ENCODE measurements at places on chromosomes 2 and 18.
A peak's percentile ranks its signal among the peaks of the same experiment; 100 is the strongest.

DNA sequence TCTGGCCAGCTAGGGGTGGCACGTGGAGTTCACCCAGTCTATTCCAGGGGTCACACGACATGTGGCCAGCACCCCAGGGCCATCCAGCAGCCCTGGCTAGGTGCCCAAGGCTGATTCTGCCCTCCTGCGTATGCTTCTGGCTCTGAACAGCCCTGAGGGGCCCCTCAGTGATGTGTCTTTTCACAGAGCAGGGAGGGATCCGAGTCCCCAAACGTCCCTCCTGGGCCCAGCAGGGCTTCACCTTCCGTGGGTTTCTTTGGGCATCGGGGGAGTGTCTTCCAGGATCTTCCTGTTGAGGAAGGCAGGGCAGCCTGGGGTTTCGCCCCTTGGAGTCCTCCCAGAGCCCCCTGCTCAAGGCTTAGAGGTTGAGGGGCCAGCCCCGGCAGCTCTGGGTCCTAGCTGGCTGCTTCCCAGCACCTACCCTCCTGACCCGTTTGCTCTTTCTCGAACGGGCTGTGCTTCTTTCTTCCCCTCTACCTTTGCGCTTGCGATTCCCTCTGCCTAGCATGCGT, 165.9 kb downstream of the DYSF start:
- no peak for DNase-seq

- DNase-seq: peak; percentile 85
These were observed at the start of gene MOB1A for GRCh38 chr2:74178211-74179062. Gene MOB1A (minus strand): TSS chr2:74178879. CDS start chr2:74178674, 205 bp downstream.

DNA sequence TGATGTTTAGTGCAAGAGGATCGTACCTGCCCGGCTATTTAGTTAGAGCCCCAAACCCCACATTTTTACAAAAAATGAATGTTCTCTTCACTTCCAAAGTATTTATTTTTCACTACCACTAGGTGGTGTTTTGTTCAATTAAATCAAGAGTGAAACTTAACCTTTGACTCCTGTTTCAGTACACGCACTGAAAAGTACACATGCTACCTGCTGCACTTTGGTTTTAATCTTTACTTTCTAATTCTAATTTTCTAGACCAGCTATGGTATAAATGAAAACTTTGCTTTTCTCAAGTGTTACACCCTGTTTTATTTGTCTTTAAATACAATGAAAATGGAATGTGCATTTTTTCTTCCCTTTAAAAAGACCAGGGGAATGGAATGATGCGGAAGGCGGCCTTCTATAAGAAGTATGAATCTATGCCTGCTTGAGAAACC, 31.4 kb upstream of the CHN1 start:
- DNase-seq: no peak

GRCh38 chr18:54835944-54836343, 7.7 kb downstream of the RAB27B start:
- DNase-seq: no peak

DNA sequence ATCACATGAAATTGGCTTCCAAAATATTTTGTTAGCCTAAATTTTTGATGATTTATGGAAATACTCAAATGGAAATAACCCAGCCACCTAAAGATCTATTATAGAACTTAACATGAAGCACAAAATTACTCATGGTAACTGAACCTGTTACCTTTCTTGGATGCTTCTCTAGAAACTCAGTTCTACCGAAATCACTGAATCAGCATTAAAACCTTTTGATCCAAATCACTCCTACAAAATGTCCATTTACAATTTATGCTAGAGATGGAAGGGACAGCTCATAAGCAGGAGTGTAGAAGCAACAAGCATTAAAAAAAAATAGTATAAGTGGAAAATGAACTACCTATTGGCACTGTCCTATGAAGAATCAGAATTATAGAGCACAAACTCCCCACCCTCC, 2.1 kb downstream of the PRPF40A start:
- DNase-seq: no peak

DNA sequence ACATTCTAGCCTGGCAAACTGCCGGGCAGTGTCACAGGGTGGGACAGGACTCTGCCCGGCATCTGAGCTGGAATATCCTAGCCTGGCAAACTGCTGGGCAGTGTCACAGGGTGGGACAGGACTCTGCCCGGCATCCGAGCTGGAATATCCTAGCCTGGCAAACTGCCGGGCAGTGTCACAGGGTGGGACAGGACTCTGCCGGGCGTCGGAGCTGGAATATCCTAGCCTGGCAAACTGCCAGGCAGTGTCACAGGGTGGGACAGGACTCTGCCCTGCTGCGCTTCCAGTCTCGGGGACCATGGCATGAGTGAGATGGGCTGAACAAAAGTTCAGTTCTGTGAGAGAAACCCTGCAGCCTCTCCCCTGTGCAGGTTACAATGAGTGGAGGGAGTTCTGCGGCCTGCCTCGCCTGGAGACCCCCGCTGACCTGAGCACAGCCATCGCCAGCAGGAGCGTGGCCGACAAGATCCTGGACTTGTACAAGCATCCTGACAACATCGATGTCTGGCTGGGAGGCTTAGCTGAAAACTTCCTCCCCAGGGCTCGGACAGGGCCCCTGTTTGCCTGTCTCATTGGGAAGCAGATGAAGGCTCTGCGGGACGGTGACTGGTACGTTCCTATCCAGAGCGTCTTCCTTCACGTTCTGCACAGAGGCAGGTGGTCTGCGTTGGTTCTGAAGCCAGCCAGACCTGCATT, 80.3 kb downstream of the TPO start:
- no peak for DNase-seq

GRCh38 chr18:27656167-27656778, 471.2 kb upstream of the CHST9 start:
- DNase-seq: no peak

DNA sequence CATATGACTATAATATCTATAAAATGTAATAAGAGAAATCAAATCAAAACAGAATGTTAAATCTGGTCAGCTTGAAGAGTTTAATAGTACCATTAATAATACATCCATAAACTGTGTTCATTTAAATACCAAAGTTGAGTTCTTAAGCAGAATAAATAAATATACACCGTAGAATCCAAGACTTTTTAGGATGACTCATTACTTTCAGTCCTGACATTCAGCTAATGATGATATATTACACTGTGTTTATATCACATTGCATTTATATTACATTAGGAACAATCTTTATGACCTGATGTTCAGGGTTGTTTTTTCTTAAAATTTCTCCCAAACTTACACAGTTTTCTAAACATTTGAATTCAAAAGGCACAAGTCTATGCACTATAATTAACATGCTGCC, 331.3 kb downstream of the SS18 start:
- no peak for DNase-seq

GRCh38 chr2:171963198-171963597, 36.6 kb upstream of the METAP1D start:
- DNase-seq: no peak

DNA sequence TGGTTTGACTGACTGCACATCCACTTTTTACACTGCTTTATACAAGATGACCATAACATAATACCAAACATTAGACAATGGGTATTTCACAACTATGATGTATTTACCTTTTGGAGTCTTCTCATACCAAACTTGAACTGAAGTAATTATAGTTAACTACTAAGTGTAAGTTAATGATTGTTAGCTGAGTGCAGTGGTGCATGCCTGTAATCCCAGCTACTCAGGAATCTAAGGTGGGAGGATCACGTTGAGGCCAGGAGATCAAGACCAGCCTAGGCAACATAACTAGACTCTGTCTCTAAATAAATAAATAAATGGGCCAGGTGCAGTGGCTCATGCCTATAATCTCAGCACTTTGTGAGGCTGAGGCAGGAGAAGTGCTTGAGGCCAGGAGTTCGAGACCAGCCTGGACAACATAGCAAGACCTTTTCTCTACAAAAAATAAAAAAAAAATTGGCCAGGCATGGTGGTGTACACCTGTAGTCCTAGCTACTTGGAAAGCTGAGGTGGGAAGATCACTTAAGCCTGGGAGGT, 44.9 kb upstream of the ORC2 start:
- DNase-seq: no peak

GRCh38 chr2:127388423-127389164, 819 bp upstream of the MAP3K2 start:
- DNase-seq: no peak

- no peak for DNase-seq
These were observed 60.5 kb downstream of the G6PC2 start for GRCh38 chr2:168961450-168962229.

GRCh38 chr18:10391506-10391905, 62.9 kb upstream of the APCDD1 start:
- DNase-seq: no peak

- no peak for DNase-seq
These were observed 469.0 kb upstream of the POU3F3 start for GRCh38 chr2:104384961-104385360.

GRCh38 chr18:34801774-34802173, 91.7 kb downstream of the DTNA start:
- no peak for DNase-seq

- no peak for DNase-seq
These were observed 101.3 kb downstream of the ANKRD44 start for GRCh38 chr2:197209246-197209645.

GRCh38 chr2:241350530-241350877, 5.6 kb upstream of the FARP2 start:
- DNase-seq: no peak

GRCh38 chr2:101145406-101145805, 5.8 kb downstream of the TBC1D8 start:
- DNase-seq: no peak

DNA sequence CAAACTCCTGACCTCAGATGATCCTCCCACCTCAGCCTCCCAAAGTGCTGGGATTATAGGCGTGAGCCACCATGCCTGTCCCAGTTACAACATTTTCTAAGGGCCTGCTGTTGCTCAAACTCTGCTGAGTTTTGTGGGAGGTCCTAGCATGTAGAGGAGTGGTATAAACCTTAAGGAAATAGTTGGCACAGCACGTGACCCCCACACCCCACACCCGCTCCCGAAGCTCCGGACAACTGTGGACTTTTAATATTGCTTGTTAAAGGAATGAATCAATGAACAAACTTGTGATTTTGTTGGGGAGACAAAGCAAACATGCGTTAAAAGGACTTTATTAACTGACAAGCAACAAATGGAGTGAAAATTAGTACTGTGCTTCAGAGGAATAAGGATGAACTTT, 137.8 kb upstream of the GATA6 start:
- DNase-seq: no peak

DNA sequence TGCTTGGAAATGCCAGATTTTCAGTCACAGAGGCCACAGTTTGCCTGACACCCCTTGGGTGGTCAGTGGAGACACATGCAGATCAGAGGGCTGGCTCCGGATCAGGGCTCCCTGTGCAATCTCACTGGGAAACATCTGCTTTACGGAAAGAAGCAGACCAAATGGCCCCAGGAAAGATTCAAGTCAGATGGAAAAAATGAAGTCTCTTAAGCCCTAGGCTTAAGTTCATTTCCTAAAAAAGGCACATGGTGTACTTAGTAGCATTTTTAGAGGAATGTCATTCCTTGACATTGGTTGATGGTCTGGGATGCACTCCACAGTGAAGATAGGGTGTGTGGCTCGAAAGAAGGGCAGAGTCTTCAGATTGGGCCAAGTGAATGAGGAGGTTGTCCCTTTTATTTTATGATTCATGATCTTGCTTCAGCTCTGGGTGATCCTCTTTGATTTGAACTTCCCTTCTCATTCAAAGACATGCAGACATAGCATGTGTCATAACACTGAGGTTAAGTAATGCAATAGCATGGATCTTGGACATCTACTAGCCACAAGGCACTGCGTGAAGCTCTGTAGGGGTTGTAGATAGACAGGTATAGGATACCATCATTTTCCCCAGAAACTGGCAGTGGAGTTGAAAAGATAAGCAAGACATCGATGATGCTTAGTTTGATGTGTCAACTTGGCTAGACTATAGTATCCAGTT, 56.5 kb downstream of the KCNE4 start:
- no peak for DNase-seq

- no peak for DNase-seq
These were observed 16.6 kb upstream of the HRH4 start for GRCh38 chr18:24443870-24444269.

GRCh38 chr18:54647176-54647575, 56.1 kb downstream of the DYNAP start:
- no peak for DNase-seq

DNA sequence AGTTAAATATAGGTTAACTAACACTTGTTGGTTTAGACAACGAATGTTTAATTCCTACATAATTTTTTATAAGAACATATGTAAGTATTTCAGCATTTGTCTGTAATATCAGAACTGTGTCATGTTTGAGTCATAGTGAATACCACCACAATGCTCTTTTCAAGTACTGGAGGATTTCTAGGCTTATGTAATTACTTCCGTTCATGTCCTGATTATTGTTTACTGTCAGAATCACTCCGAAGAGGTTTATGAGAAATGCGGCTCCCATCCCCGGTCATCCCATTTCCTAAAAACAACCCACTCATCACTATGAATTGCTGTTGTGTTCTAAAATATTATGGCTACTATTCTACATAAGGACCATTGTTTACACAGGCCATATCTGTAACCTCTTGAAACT, 45.1 kb downstream of the CDH19 start:
- DNase-seq: no peak

- no peak for DNase-seq
These were observed 302.3 kb upstream of the UBE2E3 start for GRCh38 chr2:180677930-180678624.

DNA sequence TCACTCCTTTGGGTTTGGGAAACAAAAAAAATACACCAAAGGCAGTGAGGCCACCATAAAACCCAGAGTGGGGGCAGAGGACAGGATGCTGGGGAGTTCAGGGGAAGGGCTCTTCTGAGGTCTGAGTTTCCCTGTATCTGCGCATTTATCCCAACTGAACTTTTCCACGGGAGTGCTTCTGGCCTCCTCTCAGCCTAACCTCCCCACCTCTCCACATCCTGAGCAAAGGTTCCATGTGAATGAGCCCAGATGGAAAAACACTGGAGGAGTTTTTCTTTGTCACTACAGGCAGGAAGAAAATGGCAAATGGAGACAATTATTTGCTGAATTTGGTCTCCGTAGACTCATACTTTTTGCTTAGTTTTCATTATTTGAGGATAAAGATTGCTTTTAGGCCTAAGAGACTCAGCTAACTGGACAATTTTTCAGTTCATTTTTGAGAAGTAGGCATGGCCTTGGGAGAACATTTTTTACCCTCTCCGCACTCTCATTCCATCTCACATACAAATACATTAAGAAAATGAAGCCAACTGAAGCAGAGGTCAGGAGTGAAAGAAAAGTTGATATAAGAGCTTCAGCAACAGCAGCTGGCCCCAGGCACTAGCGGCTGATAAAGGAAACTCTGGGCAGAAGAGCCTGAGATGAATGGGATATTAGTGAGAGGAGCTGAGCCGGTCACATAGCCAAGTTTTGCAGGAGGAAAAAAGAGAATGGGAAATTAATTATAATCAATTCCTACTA, 82.6 kb upstream of the CYP1B1 start:
- DNase-seq: no peak

DNA sequence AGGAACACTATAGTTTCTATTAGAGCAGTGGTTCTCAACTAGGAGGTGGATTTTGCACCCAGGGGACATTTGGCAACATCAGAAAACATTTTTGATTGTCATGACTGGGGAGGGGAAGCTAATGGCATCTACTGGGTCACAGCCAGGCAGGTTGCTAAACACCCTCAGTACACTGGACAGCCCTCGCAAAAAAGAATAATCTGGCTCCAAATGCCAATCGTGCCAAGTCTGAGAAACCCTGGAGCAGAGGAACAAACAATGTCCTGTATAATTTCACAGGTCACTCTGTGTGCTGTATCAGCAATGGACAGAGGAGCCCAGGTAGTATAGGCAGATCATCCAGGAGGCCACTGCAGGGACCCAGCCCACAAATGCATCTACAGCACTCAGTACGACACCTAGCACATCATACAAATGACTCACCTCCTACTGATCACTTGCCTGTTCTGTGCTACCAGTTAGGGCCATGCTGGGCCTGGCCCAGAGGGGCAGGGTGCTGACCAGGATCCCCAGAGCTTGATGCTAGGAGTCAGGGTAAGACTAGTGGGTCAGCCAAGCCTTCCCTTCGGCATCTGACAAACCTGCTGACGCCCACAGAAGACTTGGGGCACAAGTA, 37.6 kb downstream of the SFXN5 start:
- DNase-seq: no peak
